ENCODE measurements at places on chromosomes 2 and 18. TPM values are rescaled to one million over a fixed set of nuclear protein-coding genes. Genes with fewer than 3 reads are reported as not detected.
A peak's percentile ranks its signal among the peaks of the same experiment; 100 is the strongest.

Gene PIKFYVE
- 17.2 TPM for total RNA-seq

Gene DCC
- total RNA-seq: not detected

Gene ZAP70
- total RNA-seq: not detected

Gene HRH4
- not detected for total RNA-seq

Gene RAPH1
- 66.0 TPM for total RNA-seq

Gene TDRD15
- total RNA-seq: not detected

GRCh38 chr2:237538001-237538720 lies 28.2 kb upstream of the PRLH start:
- DNase-seq: no peak

GRCh38 chr2:207163756-207164005 lies 2.1 kb downstream of the KLF7 start:
- DNase-seq: no peak

DNA sequence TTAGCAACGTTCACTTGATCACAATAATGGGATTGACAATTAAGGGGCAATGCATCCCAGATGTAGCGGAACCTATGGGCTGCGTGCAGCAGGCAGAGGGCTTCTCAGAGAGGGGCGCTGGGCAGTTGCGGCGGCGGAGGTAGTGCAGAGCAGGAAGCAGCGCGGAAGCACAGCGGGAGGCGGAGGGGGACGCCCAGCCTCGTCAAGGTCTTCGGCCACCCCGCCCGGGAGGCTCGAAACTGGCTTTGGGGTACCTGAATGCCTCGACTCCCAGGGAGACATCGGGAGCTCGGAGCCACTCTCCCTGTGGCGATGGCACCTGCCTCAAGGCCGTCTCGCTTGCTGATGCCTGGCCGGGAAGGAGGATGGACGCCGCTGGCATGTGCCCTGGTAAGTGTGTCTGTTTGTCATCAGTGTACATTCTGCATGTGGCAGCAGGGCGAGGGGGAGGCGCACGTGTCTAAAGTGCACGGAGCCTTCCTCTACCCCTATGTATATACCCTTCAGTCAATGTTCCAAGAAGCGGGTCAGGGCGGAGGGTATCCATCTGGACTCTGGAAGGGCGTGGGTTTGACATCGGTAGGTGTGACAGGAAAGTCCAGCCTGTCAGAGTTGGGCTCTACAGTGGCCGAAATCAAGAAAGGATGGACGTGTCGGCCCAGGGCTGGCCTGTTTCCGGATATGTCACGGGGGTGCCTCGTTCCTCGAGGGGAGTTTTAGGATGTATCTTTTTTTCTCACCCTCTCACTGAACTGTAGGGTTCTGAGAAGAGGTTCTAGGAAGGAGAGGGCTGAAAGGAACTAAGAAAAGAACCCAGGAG lies 7.5 kb upstream of the SP9 start:
- no peak for DNase-seq

GRCh38 chr18:42178376-42179080 lies 223.5 kb downstream of the PIK3C3 start:
- no peak for DNase-seq

DNA sequence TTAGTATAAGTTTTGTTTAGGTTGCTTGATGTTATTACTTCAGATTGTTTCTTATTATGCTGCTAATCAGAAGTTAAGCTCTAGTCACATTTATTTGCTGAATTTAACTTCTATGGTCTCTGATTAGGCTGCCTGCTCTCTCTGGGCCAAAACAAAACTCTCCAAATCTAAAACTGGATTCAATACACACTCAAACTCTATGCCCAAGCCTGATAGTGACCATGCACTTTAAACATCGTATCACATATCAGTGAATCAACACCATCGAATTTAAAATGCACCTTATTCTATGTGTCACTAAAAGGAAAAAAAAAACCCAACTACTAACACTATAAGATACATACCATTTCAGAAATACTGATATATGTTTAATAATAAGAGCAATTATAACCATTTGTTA lies 76.9 kb upstream of the FRZB start:
- DNase-seq: no peak

DNA sequence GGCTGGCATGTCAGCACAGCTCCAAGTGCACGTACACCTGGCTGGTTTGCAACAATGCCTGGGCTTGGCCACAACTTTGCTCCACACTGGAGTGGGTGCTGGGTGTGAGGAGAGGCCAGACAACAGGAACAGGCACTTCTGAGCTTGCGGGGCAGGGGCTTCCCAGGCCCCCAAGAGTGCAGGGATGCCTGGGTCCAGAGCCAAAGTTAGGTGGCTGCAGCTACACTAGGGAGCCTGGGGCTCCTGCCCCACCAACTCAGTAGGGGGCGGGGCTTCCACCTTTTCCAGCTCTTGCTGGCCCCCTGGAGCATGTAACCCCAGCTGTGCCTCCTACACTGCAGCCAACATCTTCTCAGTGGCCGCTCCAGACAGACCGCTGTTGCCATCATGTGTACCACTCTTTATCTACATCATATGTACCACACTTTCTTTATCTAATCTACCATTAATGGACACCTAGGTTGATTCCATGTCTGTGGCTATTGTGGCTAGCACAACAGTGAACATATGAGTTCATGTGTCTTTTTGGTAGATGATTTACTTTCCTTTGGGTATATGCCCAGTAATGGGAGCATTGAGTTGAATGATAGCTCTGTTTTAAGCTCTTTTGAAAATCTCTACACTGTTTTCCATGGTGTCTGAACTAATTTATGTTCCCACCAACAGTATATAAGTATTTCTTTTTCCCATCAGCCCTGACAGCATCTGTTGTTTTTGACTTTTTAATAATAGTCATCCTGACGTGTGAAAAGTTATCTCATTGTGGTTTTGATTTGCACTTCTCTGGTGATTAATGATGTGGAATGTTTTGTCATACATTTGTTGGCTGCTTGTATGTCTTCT lies 87.9 kb downstream of the ZNF804A start:
- DNase-seq: no peak

DNA sequence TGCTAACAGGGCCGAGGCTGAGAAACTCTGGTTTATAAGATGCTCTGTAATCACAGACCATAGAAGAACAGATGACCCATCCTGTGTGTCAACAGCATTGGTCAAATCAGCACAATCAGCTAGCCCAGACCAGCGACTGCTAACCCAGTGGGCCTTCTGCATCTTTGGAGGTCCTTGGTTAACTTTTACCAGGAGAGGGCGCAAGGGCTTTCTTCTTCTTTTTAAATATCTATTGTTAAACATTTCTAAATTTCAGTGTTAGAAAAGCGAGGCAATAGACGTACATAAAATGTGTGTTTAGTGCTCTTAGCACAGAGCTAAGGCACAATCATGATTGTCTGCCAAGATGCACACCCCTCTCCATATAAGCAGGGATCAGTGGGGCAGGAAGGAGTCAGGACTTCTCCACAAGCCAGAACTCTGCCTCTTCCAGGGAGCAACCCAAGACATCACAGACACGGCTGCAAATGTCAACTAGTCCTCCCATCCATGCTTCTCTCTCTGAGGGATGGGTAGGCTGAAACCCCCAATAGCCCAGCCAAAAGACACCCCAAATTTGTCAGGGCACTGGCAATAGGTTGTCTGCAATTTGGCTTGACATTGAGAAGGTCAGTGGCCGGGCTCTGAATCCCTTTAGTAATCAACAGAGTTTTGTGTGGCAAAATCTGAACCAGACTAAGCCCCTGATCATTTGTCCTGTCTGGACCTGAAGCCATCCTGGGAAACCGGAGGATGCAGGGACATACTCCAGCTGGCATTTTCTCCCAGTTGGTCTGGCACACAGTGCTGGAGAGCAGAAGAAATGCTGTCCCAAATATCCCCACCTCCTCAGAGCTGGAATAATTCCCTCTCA lies 188.2 kb downstream of the BCL2 start:
- peak; percentile 52 for DNase-seq

- no peak for DNase-seq
Observed at GRCh38 chr18:72830109-72830508, 37.7 kb downstream of the NETO1 start.

DNA sequence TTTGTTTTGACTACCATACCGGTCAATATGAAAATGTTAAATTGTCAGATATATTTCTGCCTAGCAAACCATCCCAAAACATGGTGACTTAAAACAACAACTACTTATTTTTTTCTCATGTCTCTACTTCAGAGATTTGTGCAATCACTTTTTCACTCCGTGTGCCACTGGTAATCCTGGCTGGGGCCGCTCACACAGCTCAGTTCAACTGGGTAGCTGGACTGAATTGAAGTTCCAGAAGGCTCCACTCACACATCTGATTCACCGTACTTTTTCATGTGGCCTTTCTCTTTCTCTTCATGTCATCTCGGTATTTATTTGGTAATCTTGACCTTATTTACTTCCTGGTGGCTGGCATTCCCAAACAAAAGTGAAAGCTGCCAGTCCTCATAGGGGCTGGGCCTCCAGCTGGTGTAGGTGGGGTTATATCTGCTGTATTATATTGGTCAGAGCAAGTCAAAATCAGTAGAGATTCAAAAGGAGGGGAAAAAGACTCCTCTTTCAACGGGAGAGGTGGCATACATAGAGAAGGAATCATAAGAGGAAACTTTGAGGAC lies 513.9 kb upstream of the NXPH2 start:
- peak; percentile 11 for DNase-seq

DNA sequence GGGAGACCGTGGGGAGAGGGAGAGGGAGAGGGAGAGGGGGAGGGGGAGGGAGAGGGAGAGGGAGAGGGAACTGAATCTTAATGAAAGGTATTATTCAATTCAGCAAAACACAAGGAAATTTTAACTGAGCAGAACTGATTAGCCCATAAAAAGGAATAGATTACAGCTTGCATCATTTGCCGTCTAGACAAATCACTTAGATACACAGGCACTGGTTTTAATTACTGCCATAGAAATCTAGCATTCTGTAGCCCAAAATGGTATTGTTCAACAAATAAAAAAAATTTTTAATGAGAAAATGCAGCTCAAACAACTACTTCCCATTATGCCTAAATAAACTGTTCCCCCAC lies 7.9 kb upstream of the KCNF1 start:
- DNase-seq: no peak

DNA sequence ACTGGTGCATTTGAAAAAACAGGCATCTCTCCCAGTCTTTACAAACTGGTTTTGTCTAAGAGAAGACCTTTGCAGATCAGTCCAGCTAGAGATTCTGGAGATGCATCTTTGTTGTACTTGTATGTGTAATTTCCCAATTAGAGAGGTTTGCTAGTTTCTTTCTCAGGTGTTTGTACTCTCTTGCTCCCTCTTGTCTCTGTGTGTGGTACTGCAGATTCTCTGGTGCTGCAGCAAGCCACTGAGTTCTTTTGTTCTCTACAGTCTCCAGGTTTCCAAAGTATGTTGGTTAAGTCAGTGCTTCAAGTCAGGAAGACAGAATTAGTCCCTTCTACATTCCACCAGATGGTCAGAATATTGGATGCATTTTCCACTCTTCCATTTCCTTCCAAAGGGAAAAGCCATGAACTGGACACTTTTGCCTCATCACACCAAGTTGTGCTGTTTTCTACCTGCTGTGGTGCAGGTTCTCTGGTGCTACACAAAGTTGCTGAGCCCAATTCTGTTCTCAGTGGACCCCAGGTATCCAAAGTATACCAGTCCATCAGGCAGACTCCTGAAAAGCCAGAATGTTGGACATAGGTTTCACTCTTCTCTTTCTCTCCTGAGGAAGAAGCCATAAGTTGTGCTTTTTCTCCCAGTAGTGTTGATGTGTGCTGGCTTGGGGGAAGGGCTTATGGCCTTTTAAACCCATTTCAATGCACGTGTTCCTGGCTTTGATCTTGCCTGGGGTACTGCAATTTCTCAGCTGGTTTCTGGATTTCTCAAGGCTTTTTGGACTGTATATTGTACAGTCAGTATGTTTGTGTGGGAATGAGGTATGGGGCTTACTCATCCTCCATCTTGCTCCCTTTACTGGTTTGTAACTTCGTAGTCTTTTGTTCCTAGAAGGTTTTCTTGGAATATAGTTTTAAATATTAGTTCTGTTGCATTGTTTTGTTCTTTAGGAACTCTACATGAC lies 29.8 kb downstream of the EPC2 start:
- DNase-seq: no peak

- no peak for DNase-seq
Observed at GRCh38 chr2:12041236-12041635, 294.8 kb downstream of the LPIN1 start.

DNA sequence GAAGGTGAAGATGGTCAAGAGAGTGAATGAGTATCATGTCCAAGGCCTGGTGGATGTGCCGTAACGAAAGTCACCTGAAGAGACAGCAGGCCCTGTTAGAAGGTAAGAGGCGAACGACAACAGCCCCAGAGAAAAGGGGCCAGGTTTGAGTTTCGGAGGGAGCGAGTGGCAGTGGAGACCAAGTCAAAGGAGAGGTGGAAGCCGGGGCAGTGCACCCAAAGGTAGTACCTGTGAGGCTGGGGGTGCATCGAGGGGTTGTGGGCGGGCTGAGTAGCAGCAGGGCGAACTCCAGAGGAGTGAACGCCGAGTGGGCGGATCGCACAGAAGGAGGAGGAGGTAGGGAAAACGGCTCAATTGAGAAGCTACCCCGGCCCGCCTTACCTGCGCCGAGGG lies 358 bp downstream of the USP37 start:
- DNase-seq: no peak

GRCh38 chr18:45526114-45526841 lies 89.0 kb upstream of the SLC14A2 start:
- no peak for DNase-seq

DNA sequence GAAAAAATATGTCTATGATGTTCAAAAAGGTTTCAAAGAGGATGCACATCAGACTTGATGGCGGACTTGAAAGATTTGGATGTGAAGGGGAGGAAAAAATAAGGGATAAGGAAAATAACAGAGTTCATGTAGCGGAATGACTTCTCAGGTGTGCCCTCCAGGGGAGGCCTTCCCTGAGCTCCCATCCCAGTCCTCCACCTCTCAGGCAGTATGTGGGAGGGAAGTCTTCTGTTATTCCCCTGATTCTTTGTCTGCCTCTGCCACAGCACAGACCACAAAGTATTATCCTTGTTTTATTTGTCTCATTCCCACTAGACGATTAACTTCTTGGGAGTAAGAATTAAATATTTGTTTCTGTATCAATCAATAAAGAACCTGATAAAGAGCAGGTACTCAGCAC lies 17.7 kb downstream of the COL5A2 start:
- DNase-seq: no peak

- no peak for DNase-seq
Observed at GRCh38 chr2:38485734-38486133, 108.7 kb upstream of the ATL2 start.

- no peak for DNase-seq
Observed at GRCh38 chr2:9769171-9770005, 73.9 kb upstream of the TAF1B start.

- peak; percentile 71 for DNase-seq
Observed at GRCh38 chr2:220966636-220967035, 605.5 kb downstream of the EPHA4 start.

DNA sequence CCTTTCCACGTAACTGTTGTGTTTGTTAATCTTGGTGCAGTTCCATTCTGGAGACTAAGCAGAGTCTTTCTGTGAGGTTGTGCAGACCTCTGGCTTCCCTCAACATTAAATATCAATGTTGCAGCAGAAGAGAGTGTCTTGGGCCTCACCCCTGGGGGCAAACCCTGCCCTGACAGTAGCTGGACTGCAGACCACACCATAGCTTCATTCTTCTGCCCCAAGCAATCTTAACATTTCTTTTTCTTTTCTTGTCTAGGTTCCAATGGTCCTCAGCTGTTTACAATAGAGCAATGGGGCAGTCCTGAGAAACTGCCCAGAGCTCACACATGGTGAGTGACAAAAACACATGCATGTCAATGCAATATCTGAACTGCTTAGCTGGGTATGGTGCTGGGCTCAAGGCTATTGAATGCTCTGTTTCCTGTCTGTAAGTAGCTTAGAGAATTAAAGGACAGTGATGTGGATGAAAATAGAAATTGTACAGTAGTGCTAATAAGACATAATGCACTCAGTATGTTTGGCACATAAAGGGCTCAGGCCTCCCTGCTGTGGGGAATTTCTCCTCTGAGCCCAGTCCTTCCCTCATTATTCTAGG lies 237.6 kb downstream of the ALPK2 start:
- DNase-seq: peak; percentile 38

- no peak for DNase-seq
Observed at GRCh38 chr2:62369541-62370202, 136.3 kb downstream of the TMEM17 start.
